ENCODE measurements at places on chromosomes 1 and 21.

GRCh38 chr1:203539831-203540546 is 46.0 kb downstream of the OPTC start:
- DNase-seq, result no peak

GRCh38 chr21:41289431-41289830 is 27.2 kb upstream of the FAM3B start:
- DNase-seq, result no peak

- DNase-seq, result no peak
These were observed 3.8 kb upstream of the GUCA2A start for GRCh38 chr1:42168391-42168670.

DNA sequence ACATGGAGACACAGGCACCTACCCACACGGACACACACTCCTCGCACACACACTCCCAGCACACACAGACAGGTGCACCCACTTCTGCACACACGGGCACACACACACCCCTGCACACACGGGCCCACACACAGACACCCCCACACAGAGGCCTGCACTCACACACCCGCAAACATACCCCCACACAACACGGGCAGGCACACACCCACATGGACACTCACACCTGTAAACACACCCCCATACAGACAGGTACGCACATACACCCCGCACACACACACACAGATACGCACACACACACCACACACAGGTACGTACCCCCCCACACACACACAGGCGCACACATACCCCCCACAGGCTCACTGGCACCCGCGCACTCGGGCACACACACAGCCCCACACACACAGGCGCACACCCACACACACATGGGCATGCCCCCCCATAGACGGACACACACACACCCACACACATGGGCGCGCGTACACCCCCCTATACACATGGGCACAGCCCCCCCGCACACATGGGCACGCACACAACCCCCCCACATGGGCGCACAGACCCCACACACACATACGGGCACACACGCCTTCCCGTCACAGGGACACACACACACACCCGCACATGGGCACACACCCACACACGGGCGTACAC is 6.1 kb downstream of the ATAD3A start:
- no peak for DNase-seq

DNA sequence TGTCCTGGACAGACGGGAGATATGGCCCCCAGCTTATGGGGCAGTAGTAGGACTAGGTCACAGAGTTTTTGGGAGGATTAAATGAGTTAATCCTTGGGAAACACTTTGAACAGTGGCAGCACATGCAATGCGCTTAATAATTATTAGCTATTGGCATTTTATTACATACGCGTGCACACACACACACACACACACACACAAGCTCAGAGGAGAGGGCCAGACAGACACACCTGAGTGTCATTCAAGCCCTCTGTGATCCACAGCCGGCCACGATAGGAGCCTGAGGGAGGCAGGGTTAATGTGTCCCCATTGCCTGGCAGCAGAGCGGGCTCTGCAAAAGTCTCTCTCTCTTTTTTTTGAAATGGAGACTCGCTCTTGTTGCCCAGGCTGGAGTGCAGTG is 37.9 kb downstream of the EPHA2 start:
- no peak for DNase-seq

- DNase-seq, result no peak
These were observed 268.8 kb downstream of the ST6GALNAC3 start for GRCh38 chr1:76343356-76343755.

GRCh38 chr1:53476579-53476978 is 17.4 kb downstream of the DMRTB1 start:
- no peak for DNase-seq

- no peak for DNase-seq
These were observed 207.1 kb upstream of the PTGFR start for GRCh38 chr1:78283691-78284090.

DNA sequence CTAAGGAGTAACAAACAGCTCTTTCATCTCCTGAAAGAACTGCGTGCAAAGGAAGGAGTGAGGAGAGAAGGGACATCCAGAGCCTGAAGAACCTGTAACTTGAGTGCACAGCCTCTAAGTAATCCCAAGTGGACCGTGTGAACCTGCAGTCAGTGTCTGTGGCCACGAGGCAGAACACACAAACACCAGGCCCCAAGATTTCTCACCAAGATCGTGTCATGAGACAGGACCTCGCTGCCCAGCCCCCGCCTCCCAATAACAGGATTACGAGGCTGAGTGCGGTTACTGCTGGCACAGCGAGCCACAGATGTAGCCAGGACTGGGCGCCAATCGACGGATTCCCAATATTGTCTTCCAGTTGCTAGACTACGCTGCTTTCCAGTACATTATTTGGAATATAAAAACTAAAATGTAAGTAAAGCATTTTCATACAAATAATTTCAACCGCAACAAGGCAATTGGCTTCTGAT is 101.3 kb upstream of the SLC25A33 start:
- DNase-seq, result no peak

DNA sequence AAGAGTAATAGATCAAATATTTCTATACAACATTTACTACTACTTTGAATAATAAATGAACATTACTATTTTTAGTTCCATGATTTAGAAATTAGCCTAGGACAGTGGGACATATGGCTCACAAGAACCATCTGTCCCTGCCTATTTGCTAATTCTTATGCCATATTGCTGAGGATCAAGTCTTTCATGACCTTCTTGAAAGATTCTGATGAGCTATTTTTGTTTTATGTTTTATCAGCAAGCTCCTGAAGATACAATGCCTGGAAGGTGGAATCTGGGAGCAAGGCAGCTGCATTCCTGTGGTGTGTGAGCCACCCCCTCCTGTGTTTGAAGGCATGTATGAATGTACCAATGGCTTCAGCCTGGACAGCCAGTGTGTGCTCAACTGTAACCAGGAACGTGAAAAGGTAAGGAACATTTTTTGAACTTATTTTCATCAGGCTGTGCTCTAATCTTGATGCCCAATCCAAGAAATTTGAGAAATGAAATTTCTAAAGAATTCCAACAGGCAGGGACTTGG is 326.7 kb downstream of the PAPPA2 start:
- DNase-seq, result no peak

GRCh38 chr1:229217716-229218115 is 53.2 kb upstream of the RAB4A start:
- no peak for DNase-seq

DNA sequence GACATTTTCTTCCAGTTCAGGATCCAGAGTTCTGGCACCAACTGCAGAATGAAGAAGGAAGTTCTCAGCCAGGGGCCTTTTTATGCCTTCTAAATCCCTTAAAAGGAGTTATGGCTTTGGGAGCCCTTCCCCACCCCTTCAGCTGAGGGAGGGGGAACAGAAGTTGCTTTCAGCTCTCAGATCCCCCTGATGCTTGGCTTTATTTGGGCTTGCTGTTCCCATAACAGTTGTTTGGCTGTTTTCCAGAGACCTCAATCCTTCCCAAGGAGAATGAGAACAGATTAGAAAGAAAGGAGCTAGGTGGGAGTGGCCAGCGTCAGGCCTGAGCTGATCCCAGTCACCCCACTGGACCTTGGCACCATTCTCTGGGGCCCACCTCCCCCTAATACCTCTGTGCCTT is at the start of gene RPE65:
TSS of gene RPE65 (minus strand) at position 54 of the 400 bp plus-strand sequence. CDS start at position 5, 49 bp downstream.
- no peak for DNase-seq

DNA sequence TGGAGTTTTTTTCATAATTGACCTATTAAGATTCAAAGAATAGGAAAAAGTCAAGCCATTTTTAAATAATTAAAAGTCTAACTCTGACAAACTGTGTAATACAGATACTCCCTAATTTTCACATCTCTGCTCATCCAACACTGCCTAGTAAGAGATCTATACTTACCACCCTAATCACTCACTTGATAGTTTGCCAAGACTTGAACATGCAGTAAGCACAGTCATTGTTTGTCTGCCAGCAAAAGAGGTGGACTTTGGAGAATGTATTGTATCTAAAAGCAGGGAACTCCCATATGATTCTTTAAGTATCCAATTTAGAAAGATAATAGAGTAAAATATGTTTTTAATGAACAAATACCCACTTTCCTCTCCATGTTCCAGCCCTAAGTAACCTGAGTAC is 15.5 kb downstream of the TMEM59 start:
- DNase-seq, result no peak

- DNase-seq, result no peak
These were observed 64.3 kb downstream of the OPTC start for GRCh38 chr1:203558064-203558760.

- DNase-seq, result no peak
These were observed 478 bp upstream of the PRDM2 start for GRCh38 chr1:13699510-13699909.

DNA sequence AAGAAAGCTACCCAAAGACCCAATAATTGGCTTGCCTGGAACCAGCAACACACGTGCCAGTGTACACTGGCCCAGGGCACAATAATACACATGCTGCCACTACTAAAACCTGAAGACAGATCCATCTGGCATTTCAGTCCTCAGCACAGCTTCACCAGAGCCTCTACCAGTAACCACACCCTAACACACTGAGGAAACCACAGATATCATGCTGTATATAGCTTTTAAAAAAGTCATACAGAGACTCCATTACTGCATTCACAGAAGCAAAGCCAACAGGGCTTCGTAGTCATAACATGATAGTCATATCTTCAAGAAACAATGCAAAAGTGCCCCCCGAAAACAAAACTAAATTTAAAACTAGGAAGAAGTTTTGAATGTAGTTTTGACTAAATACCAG is 40.6 kb upstream of the NEGR1 start:
- no peak for DNase-seq

DNA sequence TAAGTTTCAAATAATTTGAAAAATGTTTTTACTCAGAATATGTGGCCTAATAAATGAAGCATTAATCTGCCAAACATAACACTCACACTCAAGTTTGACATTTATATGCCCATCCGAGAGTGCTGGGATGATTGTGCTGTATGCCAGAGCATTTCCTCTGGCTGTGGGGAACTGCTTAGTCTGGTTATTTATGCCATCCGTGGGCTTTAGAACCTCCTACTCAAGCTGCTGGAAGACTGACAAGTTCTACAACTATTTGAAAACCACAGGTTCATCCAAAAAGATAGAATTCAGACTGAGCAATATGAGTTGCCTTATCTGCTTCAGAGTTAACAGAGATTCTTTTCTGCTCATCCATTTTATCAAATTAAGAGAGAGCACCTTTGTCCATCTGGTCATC is 25.9 kb downstream of the PCNX2 start:
- no peak for DNase-seq

GRCh38 chr1:244817415-244817894 is 18.0 kb upstream of the COX20 start:
- no peak for DNase-seq

GRCh38 chr1:180117764-180118116 is 36.9 kb upstream of the QSOX1 start:
- no peak for DNase-seq

GRCh38 chr21:36388835-36389234 is 3.6 kb downstream of the CHAF1B start:
- DNase-seq, result no peak

DNA sequence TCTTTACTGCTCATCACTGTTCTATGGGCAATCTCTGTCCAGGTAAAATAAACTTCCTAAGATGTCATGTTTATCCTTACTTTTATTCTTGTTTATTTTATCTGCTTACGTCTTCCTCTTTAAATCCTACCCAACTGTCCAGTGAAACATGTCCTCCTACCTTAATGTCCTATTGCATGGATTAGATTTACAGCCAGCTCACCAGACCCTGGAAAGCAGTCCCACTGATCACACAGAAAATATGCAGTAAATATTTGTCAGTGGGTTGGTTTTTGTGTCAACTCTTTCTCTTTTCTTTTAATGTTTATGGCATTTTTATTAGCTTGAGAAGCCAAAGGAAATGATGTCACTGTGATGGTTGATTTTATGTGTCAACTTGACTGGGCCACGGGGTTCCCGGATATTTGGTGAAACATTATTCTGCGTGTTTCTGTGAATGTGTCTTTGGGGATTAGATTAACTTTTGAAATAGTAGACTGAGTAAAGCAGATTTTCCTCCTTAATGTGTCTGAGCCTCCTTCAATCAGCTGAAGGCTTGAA is 258.3 kb downstream of the SRGAP2C start:
- DNase-seq, result no peak

- no peak for DNase-seq
These were observed 65.2 kb upstream of the TINAGL1 start for GRCh38 chr1:31510853-31511789.

DNA sequence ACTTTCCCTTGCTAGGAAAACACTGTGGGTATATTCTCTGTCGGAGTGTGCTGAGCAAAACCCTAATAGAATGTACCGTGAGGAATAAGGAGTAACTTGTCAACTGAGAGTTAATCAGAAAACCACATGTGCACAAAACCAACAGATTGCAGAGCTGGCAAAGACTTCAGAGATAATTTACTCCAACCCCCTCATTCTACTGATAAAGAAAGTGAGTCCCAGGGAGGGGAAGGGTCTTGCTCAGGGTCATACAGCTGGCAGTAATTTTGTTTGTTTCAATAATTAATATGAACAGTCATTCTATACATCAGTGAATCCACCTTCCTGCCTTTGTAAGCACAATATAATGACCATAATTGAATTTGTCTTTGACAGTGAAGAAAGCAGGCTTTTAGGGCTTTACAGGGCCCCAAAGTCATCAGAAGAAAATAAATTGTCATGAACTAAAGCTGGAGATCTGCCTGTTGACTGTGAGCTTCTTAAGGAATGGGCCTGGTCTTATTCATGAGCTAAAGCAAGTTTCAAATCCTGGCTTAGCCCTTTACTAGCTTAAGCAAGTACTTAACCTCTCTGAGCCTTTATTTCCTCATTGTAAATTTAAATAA is 67.2 kb upstream of the HOOK1 start:
- no peak for DNase-seq

DNA sequence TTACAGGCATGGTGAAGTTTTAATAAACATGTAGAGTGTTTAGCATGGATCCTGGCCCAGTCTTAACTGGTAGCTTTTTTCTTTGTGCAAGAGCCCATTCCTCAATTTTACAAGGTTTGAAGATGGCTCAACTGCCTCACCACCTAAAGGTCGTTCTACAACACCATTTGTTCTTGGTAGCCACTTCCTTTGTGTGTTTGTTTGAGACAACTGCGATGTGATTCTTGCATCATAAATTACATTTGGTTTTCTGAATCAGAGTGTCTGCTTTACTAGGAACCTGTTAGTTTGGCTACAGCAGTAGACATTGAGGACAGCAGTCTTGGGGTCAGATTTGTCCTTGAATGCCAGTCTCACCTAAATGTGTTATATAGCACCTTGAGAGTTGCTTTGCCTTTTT is 3.3 kb downstream of the PLEKHM2 start:
- no peak for DNase-seq

DNA sequence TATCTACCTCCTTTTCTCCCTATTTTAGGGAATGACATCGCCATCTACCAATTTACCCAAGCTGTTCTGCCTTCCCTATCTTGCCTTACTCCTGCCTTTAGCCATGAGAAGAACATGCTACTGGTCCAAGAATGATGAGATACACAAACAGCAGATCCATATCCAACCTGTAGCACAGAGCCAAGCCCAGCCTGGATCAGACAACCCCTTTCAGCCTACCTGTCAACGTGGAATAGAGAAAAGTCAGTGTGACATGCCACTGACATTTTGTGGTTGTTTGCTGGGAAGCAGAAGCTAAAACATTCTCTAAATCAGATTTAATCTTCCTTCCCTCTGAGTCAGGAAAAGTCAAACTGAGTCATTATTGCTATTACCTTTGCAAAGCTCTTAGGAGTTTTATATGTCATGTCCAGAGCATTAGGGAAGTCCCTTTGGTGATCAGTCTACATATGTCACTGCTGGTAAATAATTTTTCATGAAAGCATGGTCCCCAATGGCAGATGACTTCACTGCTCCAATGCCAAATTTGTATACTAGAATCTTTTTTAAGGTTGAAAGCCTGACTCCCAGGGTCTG is 143.1 kb downstream of the TPR start:
- no peak for DNase-seq

GRCh38 chr1:44240802-44241671 is 27.8 kb downstream of the DMAP1 start:
- no peak for DNase-seq
